Hematopoietic multipotent progenitor cell (in vitro differentiated cells): ENCODE measurements at places on chromosomes 2 and 18. TPM values are rescaled to one million over a fixed set of nuclear protein-coding genes. Genes with fewer than 3 reads are reported as not detected.

DNA sequence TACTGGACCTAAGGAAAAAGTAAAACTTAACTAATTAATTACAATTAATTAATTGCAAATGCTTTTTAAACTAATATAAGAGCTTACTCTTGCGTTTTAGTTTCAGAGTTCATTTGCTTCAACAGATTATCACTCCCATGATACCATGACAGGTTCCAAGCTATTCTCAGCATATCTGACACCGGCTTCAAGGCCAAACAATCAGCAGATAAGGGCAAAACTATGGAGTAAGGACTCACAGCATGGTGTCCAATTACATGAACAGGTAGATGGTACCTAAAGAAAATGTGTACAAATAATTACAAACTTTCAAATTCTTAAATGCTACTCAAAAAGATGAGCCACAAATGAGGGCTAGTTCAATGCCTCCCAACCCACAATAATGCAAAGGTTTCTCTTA is 77.2 kb downstream of the RTTN start:
- DNase-seq, result no peak

DNA sequence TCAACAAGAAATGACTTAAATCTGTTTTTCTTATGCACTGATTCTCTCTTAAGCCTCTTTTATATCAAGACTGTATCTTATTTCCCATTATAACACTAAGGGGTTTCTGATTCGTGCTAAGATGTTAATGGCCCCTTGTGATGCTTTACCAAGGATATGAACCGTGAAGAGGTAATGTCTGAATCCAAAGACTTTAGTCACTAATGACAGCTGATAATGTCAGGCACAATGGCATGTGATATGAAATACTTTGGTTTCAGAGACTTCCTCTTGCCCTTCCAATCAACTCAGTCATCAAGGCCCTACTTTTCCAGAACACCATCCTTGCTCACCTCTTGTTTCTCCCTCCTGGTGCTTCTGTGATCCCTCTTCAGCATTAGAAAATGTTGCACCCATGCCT is 262.8 kb downstream of the KCNE4 start:
- DNase-seq, result no peak

- DNase-seq, result no peak
Observed at GRCh38 chr2:104402825-104403224, 451.1 kb upstream of the POU3F3 start.

DNA sequence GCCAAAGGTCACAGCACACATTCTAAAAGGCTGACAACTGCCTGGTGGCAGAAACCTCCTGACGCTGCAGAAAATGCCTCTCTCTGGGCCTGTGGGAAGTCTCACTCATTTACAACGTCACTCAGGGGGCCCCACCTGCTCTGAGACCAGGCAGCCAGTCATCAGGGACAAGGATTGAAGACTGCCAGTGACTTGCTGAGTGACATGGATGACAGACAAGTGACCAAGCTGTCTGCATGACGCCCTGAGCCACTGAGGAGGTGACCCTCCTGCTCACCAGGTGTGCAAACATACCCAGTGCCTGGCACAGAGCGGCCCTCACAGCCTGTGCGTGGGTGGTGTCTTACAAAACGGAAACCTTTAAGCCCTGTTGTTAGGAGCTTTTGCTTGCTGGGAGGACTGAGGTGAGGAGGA is 392.4 kb downstream of the TNS1 start:
- DNase-seq, result no peak

GRCh38 chr2:205700331-205701132 is 18.2 kb downstream of the NRP2 start:
- DNase-seq, result no peak

DNA sequence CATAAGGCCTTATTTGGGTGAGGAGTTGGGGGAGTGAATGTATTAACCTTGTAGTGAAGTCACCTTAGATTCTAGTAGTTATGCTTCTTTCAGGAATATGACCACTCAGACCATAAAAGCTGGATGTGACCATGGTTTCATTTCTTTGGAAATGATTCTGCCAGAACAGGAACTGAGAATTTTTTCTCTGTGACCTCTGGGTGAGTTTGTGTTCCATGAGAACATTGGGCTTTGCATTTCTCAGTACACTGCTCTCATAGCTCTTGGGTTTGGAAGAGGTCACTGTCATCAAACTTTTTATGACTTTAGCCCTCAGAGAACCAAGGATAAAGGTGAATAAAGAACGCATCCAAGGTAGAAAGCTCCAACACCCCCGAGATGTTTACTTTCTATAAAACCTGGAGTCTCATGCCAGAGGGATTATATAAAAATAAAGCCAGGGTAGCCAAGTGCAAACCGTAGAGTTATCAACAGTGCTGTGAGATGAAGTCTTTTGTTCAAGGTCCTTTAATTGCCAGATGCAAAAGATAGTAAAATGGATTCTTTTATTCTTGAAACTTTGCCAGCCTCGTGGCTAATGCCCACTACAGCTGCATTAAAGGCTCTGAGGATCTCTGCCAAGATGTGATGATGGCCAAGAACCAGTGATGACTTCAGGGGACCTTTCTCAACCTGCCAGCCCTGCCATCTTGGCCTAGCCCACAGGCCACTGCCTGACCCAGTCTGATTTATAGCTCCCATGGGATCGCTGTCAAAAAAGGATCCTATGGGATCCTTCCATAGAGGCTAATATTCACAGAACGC is 27.8 kb upstream of the MAT2A start:
- DNase-seq, result no peak

DNA sequence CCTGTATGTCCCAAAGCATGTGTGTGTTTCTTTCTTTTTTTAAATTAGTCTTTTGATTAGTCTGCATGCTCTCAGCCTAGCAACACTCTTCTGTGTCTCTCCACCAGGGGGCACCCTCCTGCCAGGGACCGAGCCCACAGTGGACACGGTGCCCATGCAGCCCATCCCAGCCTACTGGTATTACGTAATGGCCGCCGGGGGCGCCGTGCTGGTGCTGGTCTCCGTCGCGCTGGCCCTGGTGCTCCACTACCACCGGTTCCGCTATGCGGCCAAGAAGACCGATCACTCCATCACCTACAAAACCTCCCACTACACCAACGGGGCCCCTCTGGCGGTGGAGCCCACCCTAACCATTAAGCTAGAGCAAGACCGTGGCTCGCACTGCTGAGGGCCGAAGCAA is 93.8 kb downstream of the NRP2 start:
- peak; percentile 49 for DNase-seq

Gene FBXO36
- 1.9 TPM for total RNA-seq

Gene KIAA2012
- total RNA-seq, result not detected
